ENCODE measurements at places on chromosomes 3 and 15.

DNA sequence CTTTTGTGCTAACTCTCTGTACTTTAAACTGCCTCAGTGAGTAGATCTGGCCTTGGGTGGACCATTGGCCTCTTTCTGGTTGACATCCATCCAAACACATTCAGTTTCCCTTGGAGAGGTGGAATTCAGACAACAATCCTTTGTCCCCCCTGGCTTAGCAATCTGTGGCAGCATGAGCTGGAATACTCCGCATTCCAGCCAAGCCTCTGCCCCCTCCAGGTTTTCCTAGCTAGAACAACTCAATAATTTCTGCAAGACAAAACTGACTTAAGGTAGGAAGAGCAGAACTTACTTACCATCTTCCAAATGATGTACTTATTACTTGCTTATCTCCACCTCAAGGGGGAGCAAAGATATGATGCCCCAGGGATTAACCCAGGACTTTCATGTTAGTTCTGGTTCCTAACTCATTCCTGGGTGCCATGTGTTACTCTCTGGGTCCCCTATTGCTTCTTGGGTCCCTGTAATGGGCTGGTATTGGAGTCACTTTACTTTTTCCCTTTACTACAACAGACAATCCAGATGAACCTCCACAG lies 21.8 kb upstream of the IL16 start:
- DNase-seq = no peak

- no peak for DNase-seq
These were observed 307.4 kb downstream of the NTRK3 start for GRCh38 chr15:87949151-87949574.

GRCh38 chr3:101518421-101518871 lies 5.4 kb upstream of the SENP7 start:
- DNase-seq = peak; percentile 56

DNA sequence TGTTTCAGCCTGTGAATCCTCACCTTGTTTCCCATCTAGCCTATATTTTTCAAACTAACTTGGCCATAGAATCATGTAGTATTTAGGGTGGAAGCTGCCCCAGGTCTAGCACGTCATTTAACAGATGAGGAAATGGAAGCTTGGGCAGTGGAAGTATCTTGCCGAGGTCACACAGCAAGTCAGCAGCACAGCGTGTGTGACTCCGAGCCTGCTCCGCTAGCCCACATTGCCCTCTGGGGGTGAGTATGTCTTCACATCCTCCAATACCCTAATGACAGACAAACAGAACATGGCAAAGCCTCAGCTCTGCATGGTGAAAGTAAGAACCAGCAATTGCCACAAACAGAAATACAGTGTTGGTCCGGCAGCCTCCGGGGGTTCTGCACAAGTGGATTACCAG lies 2.2 kb upstream of the CCR5 start:
- DNase-seq = no peak

- no peak for DNase-seq
These were observed 165.2 kb upstream of the TPM1 start for GRCh38 chr15:62877276-62877857.

DNA sequence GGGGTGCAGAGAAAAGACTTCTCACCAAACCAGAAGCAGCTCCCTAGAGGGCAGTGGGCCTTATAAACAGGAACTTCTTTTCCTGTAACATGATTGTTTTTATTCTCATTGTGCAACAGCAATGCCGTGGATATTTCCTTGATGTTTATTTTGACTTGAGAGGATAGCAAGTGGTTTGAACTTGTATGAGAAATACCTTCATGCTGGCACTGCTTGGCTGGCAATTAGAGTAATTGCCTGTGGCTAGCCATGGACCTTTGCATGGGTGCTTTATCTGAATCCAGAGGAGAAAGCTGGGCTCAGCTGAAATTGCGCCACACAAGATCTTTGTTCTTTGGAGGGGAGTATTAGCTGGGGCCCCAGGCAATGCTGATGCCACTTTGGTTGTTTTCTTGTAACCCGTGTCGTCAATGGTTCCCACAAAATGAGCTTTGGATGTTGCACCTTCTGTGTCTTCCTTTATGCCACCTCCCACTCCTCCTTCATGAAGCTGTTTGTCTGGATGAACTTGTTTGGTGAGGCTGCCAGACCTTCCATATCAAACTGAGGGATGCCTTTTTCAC lies 37.9 kb downstream of the CMTM8 start:
- DNase-seq = no peak

DNA sequence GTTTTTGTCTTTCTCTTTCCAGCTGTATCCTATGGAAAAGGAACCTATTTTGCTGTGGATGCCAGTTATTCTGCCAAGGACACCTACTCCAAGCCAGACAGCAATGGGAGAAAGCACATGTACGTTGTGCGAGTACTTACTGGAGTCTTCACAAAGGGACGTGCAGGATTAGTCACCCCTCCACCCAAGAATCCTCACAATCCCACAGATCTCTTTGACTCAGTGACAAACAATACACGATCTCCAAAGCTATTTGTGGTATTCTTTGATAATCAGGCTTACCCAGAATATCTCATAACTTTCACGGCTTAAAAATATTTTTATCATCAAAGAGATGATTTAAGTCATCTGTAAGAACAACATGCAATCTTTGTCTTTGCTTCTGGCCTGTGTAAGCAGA lies 44.9 kb upstream of the PARP14 start:
- DNase-seq = no peak

DNA sequence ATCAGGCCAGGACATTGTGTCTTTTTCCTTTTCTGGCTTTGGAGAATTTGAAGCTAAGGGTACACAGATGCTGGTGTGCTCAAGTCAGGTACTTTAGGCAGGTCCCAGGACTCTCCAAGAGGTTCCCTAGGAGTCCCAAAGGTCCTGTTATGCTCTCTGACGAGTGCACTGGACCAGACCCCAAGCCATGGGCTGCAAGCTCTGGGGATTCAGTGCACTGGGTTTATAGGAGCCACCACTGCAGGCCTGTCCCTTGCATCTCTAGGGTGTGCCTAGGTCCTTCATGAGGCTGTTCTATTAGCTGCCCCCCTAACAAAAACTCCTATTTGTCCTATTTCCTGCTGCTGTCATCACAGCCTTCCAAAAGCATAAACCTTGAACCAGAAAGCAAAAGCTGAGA lies 31.9 kb upstream of the BFSP2 start:
- no peak for DNase-seq

- DNase-seq = peak; percentile 5
These were observed 534.4 kb downstream of the ZNF385D start for GRCh38 chr3:21216598-21216997.

DNA sequence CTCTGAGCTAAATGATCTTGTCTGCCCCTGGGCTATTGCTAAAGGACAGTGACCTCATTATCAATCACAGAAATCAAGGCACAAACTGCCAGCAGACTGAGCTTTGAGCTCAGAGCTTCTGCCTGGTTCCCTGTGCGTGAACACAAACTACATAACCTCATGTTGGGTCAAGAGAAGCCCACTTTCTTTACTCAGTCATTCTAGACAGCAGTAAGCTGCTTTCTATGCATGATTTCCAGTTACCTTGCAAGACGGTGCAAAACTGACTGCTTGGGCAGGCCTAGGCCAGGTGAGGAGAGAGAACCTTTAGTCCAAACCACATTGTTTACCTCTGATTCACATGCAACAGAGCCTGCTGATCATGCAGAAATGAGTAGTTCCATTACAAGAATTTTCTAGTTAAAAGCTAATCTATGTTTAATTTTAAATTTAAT lies 75.1 kb downstream of the ARRDC4 start:
- DNase-seq = no peak

- no peak for DNase-seq
These were observed 14.4 kb upstream of the ANKRD28 start for GRCh38 chr3:15812183-15812582.

- DNase-seq = no peak
These were observed 150.5 kb downstream of the NTRK3 start for GRCh38 chr15:88106074-88106473.

DNA sequence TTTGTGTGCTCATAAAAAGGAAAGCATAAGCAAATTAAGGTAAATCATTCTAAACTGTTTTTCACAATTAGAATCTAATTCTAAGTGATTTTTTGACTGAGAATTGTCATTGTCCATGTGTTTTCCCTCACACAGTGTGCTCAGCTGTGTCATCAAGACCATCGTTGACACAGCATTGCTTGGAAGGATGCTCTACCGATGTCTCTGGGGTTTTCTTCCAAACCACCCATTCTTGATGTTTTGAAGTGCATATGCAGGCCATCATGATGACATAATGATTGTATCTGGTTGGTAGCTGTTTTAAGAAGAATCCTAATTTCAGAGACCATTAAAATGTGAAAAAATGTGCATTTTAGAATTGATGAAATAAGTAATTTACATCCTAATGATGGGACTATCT lies 347.9 kb downstream of the RBMS3 start:
- DNase-seq = no peak

GRCh38 chr3:102224171-102224570 lies 210.6 kb upstream of the ZPLD1 start:
- no peak for DNase-seq

GRCh38 chr15:76221085-76221767 lies 90.0 kb downstream of the ETFA start:
- DNase-seq = no peak

GRCh38 chr3:38725726-38726419 lies 76.4 kb upstream of the SCN5A start:
- peak; percentile 4 for DNase-seq

GRCh38 chr15:70035719-70036077 lies 62.0 kb downstream of the TLE3 start:
- no peak for DNase-seq

DNA sequence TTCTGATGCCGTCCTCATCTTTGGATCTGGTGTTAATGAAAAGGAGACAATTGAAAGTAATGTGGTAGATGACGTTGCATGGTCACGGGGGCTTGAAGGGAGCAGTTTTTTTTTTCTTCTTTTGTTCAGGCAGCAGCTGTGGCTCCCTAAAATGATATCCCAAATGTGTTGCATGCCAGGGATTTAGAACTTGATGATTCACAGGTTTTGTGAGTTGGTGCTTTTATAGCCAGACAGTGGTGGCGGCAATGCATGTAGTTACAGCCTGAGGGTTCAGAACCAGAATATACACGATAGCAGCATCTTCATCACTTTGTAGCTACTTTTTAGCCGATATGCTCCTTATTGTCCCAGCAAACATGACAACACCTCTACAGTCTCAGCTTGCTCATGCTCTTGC lies 133.4 kb downstream of the CHST2 start:
- no peak for DNase-seq

DNA sequence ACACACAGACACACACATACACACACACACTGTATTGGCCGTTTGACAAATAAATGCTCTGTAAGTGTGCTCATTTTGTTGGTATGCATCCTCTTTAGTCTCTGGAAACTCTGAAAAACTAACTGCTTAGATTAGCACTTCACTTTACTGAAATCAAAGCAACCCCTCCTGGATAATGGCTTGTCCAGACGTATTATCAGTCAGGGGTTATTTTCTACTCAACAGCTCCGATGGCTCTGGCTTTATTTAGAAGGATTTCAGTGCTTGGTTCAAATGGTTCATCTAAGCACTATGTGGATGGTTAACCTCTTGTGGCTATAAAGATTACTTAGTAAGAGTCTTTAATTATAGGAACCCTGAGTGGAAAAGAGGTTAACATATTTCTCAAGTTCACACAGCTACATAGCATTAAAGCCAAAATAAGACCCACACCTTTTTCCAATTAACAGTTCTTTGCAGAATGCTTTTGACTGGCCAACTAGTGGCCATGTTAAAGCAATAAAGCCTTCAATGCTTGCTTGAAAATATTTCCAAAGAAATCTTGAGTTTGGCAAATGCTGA lies 516.1 kb upstream of the NAALADL2 start:
- no peak for DNase-seq

- peak; percentile 97 for DNase-seq
These were observed 268.5 kb downstream of the CLSTN2 start for GRCh38 chr3:140203510-140203909.

DNA sequence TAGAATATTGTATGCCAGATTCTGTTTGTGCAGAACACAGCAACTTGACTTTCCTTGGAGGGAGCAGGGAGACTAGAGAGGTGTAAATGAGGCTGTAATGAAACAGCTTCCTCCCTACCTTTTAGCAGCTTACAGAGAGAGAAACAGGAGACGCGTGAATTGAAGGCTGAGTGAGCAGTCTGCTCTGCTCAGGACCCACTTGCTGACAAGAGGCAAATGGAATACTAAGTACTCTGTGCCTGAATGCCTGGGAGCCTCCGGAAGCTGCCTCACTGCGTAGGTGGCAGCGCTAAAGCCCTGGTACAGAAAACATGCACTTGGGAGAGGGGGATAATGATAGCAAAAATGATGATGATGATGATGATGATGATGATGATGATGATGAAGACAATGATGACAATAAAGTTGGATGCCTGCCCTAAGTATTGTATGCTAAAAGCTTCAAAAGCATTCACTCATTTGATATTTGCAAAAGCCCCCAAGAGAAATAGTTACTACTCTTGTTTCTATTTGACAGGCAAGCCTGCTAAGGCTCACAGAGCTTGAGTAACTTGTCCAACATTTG lies 548.9 kb downstream of the NTRK3 start:
- DNase-seq = no peak

- DNase-seq = no peak
These were observed 144.8 kb downstream of the NSMCE3 start for GRCh38 chr15:29124581-29125381.

DNA sequence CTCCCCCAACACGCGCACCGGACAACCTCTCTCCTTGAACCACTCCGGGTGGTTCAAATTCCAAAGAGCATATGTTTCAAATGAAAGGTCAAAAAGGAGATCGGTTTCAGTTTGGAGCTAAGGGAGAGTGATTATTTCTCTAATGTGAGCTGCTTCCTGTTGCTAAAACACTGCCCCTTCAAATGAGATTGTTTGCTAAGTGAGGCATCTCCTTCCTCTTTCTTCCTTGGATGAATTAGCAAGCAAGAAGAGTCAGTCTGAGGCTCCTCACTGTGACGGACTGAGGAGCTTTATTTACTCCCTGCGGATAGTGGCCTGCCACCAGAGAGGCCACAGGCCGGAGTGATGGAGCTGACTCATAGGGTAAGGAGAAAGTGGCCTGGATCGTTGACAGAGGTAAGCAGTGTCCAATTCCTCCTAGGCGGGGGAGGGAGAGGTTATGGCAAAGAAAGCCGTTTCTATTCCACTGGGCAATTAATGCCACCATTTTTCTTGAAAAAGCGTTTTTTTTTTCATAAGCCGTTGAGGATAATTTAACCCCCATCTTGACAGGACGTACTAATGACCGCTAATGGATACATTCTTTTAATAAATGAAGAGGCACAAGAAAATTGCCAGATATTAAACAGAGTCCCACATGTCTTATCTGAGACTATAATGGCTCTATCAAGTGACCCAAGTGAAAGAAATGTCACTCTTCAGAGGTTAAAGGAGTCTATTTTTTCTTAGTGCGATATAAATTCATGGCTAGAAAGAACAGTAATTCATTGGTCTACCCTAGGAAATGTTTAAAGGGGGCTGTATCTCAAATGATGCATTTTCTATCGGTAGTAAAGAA lies 167.0 kb upstream of the ANKRD28 start:
- DNase-seq = no peak

- no peak for DNase-seq
These were observed 403.4 kb upstream of the SUCLG2 start for GRCh38 chr3:68057637-68058320.

GRCh38 chr3:12618426-12618825 lies 45.5 kb downstream of the RAF1 start:
- DNase-seq = no peak

All from NCI-H2171 treated with DMSO at 0.1 percent for 48 hours (cell line).